Activated CD4-positive, alpha-beta T cell treated with anti-CD3 and anti-CD28 coated beads, Interleukin-2, Interleukin-4, amounts not matched to agents 100 ng/mL and 50 ng/mL, durations not matched to agents 16 hours and 8 hours (primary cell): ENCODE measurements at places on chromosomes 3 and 15.

DNA sequence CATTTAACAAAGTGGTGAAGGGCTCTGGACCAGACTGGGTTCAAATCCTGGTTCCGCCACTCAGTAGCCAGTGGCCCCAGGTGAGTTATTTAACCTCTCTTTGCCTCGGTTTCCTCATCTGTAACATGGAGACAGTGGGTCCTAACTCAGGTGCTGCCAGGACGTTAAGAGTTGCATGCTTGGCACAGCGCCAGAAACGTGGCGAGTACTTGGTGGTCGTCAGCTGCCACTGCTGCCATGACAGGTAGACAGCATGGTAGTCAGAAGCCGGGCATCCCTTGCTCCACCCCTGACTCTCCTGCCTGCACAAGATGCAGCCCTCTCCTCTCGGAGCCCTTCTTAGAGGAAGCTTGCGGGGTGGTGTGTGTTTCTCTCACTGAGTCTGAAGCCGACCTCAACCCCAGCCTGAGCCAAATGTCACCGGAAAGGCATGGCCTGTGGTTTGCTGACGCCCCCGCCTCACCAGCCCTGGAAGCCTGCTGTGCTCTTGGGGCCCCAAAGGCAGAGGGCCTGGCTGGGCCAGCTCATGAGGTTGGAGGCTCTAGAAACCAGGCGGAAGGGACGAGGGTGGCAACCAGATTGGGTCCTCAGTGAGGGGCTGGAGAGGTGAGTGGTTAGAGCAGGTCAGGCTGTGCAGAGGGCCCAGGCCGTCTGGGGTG lies 160.8 kb upstream of the TLE3 start:
- DNase-seq = peak; percentile 61

DNA sequence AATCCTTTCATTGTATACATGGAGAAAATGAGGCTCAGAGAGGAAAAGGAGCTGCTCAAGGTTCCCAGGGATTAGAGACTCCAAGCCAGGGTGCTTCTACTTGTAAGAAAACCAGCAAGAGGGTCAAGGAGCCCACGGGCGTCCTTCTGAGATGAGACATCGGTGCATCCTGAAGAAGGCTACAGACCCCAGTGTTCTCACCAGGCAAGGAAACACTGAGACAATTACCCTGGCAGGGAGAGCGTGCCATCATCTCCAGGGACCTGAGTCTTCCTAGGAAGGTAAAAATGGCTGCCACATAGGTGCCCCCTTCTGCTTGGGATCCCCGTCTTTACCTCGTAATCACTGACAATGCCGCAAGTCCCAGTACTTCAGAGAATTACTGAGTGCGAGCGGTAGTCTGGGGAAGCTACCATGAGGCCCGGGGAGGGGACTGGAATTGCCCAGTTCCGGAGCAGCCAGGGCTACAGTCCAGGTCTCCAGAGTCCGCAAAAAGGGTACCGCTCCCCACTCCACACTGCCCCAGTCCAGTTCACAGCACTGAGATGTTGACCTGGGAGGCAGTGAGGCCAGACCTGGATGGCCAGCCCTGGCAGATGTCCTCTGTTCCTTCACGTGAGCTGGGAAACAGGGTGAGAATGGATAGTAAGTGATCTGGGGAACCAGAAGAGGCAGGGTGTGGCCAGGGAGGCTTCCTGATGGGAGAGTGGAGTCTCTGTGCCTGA lies 164.7 kb upstream of the SMAD3 start:
- DNase-seq = no peak

DNA sequence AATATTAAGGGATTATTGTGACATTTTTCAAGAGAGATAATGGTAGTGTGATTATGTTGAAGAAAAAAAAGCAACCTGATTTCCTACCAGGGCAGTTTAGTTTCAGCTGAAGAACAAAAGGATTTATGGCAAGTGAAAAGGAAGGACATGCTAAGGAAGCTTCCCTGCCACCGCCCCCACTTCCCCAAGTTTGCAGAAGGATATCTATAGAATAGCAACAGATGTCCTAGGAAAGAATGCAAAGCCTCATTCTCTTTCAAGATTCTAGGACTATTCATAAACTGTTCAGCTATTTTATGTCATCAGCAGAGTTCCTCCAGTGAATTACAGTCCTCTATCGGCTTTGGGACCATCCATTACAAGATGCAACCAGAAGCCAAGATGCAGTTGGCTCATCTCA lies 160.8 kb downstream of the SATB1 start:
- DNase-seq = no peak

DNA sequence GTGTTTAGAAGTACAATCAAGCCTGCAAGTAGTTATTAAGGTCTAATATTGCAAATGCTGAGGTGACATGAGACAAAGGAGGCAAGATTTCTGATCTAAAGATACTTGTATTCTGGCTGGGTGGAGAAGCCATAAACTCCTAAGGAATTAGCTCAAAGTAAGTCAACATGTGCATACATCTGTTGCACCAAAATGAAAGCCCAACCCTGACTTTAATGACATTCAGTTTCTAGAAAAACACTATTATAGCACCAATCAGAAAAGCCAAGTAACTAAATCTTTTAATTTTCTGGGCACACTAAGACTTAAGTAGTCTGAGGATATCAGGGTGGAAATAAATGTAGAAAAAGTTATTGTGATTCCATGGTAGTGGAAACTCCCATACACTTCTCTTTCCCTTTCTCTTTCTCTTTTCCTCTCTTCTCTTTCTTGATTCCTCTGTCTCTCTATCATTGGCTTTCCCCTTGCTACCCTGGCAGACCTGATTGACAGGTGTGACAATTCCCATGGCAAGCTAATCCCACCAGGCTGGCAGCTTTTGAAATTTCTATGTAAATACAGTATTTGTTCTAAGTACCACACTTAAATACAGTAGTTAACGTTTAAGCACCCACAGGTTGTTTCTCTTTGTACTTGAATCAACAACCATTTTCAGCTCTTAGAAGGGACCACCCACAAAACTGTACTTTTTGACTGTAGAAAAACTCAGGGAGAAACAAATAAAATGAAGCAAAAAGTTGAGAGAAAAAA lies 528.4 kb upstream of the SEMA6D start:
- no peak for DNase-seq

GRCh38 chr3:195195321-195196209 lies 75.4 kb downstream of the XXYLT1 start:
- DNase-seq = no peak

DNA sequence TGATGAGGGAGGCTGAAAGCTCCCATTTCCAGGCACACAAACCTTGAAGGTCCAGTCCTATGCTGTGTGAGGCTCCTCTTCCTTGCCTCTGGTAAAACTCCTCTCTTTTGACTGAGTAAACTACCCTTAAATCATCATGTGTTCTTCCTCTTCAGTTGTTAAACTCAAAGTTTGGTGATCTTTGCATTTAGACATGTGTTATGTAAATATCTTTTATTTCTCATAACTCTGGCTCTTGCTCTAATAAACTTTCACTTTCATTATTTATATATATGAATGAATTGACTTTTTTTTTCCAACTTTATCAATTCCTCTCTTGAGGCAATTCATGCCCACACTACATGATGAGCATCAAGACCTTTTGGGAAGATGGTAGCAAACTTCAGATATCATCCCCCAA lies 26.6 kb downstream of the SUCNR1 start:
- DNase-seq = no peak

DNA sequence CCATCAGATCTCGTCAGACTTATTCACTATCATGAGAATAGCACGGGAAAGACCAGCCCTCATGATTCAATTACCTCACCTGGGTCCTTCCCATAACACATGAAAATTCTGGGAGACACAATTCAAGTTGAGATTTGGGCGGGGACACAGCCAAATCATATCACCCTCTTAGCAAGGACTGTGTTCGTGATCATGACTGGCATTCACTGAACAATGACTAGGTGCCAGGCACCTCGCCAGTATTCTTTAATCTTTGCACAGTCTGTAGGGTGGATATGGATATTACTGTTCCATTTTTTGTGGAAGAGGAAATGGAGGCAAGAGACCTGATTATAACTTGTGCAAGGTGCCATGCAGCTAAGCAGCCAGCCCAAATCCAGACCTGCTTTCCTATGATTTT lies 77.5 kb downstream of the IGF1R start:
- DNase-seq = no peak

- no peak for DNase-seq
Observed at GRCh38 chr3:115943579-115943978, 320.3 kb downstream of the GAP43 start.

GRCh38 chr3:38653685-38654537 lies 4.4 kb upstream of the SCN5A start:
- no peak for DNase-seq

GRCh38 chr3:8762607-8763377 lies 6.6 kb downstream of the OXTR start:
- no peak for DNase-seq

DNA sequence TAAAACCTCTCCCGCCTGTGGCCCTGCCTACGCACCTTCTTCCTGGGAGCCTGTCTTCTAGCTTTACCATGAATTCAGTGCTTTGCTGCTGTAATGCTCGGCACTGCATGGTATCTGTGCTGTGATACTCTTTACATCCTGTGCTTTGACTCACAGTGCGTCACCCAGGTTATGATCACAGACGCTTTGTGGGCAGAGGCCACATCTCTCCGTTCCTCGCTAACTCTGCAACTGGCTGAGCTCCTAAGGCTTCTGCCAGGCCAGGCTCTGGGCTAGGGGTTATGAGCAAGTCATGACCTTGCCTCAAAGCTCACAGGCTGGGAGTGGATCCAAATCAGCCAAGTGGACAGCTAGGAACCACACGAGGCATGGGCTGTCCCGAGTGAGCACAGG lies 23.2 kb downstream of the SPTBN5 start:
- peak; percentile 60 for DNase-seq

DNA sequence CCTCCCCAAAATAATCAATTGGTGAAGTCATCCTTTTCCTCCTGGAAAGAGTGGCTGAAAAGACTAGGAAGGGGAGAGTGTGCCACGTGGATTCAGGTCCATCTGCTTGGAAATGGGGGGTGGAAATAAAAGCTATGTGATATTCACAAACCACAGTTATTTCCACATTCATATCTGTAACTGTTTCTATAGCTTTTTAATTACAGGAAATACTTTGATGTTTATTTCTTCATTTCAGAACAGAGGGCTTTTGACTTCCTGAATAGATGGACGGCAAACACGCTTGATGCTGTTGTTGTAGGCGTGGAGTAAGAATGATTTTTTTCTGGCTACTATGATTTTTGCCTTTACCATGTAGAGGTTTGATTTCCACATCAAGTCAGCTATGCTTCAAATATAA lies 10.1 kb downstream of the AADACL2 start:
- no peak for DNase-seq

- DNase-seq = peak; percentile 25
Observed at GRCh38 chr15:43204016-43204901, 16.6 kb downstream of the EPB42 start.

DNA sequence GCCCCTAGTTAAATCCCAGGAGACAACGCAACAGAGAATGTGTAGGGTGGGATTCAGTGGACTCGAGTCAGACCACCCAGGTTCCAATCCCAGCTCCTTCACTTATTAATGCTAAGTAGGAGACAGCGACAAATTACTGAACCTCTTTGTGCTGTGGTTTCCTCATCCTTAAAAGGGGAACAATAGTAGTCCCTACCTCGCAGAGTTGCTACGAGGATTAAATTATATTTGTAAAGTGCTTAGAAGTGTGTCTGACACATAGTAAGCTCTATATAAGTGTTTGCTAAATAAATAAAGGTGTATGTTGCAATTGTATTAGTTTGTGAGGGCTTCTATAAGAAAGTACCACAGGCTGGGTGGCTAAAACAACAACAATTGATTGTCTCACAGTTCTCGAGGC lies 58.0 kb upstream of the PPARG start:
- no peak for DNase-seq

DNA sequence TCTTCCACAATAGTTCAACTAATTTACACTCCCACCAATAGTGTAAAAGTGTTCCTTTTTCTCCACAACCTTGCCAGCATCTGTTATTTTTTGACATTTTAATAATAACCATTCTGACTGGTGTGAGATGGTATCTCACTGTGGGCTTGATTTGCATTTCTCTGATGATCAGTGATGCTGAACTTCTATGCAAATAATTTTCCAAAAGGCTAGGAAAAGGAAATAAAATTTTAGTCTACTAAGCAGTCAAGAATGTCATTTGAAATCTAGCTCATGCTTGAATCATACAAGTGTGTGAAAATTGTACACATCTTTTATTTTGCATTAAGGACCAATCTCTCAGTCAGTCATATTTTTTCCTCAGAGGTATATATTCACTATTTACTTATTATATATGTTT lies 101.7 kb upstream of the UBP1 start:
- DNase-seq = no peak

DNA sequence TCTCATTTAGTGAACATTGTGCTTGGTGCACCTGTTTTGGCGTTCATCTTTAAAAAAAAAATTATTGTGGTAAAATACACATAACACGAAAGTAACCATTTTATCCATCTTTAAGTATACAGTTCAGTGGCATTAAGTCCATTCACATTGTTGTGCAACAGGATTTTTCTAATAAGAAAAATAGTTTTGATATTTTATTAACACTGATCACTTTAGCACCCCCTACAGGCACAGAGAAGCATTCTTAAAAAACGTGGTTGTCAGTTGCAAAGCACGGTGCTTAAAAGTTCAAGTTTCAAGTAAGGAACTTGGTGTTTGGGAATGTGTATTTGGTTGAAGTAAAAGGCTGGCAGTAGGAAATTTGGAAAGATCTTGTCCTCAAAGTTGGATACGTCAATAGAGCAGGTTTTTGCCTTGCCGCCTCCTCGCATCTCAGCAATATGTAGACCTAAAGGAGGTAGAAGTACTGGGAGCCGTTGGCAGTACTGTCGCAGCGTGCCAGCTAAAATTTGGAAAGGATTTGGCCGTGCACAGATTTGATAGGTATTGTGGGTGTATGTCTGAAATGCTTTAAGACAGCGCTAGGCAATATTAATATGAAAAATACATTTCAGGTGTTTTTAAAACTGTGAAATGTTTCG lies 110.4 kb downstream of the LRRC28 start:
- DNase-seq = no peak

- DNase-seq = peak; percentile 51
Observed at GRCh38 chr15:59492389-59493377, 54.7 kb downstream of the FAM81A start.

GRCh38 chr3:151491525-151491924 lies 30.7 kb upstream of the IGSF10 start:
- DNase-seq = no peak

DNA sequence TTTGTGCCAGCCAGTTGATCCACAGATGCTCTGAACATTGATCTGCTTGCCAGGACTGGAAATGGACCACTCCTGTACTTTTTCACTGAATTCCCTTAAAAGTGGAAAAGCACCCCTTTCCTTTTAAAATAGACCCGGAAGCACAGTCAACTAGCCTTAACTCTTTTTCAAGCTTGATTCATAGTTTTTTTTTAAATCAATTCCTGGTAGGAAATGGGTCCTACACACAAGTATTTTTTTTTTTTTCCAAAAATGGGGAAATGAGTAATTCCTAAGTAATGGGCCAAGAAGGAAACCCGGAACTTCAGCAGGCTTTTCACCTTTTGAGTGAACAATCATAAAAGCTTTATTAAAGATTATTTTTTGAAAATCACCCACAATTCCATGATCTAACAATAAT lies 234.4 kb upstream of the ADAMTS9 start:
- no peak for DNase-seq

DNA sequence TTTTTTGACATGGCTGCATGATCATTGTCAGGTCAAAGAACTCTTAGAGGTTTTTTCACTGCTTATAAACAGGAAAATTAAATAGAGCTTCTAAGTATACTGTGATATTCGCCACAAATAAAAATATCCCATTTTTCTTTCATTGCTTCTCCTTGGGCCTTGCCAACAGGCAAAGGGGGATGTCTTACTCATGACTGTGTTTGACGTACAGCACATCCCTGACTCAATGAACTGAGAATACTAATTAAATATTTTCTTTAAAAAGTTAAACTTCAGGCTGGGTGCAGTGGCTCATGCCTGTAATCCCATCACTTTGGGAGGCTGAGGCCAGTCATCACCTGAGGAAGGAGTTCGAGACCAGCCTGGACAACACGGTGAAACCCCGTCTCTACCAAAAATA lies 41.4 kb upstream of the CCDC80 start:
- no peak for DNase-seq
